Mammary microvascular endothelial cell (primary cell): ENCODE measurements at places on chromosomes 5 and 9. TPM values are rescaled to one million over a fixed set of nuclear protein-coding genes. Genes with fewer than 3 reads are reported as not detected.

The ECM2 gene
- total RNA-seq = not detected in 2 replicates

The CYSRT1 gene
- 0.20 and 0.25 TPM in 2 replicates for total RNA-seq

The CARD6 gene
- total RNA-seq = 21.7 and 23.8 TPM in 2 replicates

The CDX1 gene
- total RNA-seq = not detected in 2 replicates

The CCDC180 gene
- 0.64 and 1.4 TPM in 2 replicates for total RNA-seq

The BTNL9 gene
- total RNA-seq = 0.05 TPM in 1 of 2 replicates, not detected in the other

The ASPN gene
- 0.07 TPM in 1 of 2 replicates, not detected in the other for total RNA-seq

The GPR151 gene
- not detected in 2 replicates for total RNA-seq

The P4HA2 gene
- total RNA-seq = 51.8 and 57.9 TPM in 2 replicates

The HMHB1 gene
- not detected in 2 replicates for total RNA-seq

The FIBCD1 gene
- not detected in 2 replicates for total RNA-seq

The RAPGEF1 gene
- 66.6 and 81.0 TPM in 2 replicates for total RNA-seq

The C5 gene
- 0.54 and 1.7 TPM in 2 replicates for total RNA-seq

The FRRS1L gene
- total RNA-seq = not detected in 2 replicates

The CFAP77 gene
- total RNA-seq = not detected in 2 replicates
